ENCODE measurements at places on chromosomes 3 and 15.
A peak's percentile ranks its signal among the peaks of the same experiment; 100 is the strongest.

DNA sequence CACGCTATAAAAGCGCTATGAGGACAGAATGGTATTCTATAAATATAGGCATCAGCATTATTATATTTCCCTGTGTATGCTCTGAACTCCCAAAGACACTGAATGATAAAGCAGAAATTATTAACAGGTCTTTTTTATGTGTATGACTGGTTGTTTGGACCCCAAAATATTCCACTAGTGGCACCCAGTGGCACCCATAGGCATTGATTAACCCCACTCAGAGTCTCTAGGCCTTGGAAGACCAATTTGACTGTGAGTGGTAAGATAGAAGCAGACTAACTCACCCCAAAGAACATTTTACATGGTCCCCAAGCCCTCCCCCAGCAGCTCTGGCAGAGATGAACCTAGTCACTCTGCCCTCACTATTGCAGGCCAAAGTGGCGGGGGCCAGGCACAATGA is 45.4 kb upstream of the UBE2E1 start:
- no peak for DNase-seq

GRCh38 chr3:186318135-186318534 is 43.9 kb downstream of the DGKG start:
- DNase-seq, result no peak

- no peak for DNase-seq
These were observed 290.7 kb downstream of the GBE1 start for GRCh38 chr3:81470524-81471278.

GRCh38 chr3:50050361-50050760 is 38.4 kb upstream of the RBM5 start:
- no peak for DNase-seq

DNA sequence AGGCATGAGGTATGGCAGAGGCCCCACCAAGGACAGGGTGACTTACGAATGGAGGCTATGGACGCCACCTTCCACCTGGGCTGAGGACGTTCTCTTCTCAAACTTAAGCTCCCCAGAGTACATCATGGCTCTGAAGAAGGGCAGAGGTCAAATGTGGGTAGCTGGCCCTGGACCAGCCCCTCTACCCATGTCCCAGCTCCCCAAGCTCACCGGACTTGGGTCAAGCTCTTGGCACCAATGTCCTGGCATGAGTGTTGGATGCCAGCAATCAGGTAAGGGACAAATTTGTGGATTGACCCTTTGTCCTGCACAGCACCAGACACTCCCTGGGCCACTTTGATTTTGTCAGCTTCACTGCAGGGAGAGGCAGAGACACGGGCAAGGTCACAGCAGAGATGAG is 2.5 kb downstream of the NDUFAF3 start:
- no peak for DNase-seq

DNA sequence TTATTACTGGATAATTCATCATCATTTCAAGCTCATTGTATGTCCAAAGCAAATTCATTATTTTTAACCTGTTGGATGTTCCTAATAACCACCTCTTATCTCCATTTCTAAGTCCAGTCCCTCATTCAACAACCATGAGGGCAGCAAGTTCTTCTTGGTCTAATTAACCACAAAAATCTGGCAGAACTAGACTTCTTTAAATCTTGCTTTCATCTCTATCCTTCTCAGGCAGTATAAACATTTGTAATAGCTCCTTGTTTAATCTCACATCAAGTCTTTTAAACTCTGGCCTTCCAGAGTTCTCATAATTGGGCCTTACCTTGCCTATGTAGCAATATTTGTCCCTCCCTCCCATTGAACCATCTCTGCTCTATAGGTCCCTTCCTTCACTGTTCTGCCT is 17.0 kb upstream of the GHSR start:
- DNase-seq, result no peak

DNA sequence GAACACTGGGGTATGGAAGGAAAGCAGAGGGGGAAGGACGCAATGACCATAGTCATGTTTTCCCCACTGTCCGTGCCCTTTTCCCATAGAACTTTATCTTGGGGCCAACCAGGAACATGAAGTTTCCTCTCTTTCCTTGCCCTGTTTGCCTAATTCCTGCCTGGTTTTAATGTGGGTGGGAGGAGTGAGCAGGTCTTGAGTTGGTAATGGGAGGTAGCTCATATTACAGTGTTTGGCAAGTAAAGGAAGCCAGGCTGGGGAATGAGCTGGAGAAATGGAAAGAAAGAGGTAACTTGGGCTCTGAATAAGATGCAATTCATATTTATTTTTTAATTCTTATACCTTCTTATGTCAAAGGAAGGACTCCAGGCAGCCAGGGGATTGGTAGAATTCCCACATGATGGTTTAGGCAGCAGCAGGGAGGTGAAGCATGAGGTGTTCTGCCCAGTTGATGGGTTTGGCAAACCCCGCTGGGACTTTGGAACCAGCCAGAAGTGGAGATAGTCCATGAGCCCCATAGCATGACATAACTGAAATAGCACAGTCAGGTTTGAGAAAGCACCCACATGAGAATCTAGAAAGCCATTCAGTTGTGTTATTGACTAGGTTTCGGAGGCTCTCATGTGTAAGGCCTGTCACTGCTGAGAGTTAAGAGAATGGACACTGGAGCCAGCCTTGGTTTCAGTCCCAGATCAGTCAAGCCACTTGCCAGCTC is 60.0 kb downstream of the CCK start:
- peak; percentile 33 for DNase-seq

- peak; percentile 99 for DNase-seq
These were observed at the start of gene VWA5B2 for GRCh38 chr3:184229394-184230080. VWA5B2 (plus strand) TSS chr3:184229585; CDS start chr3:184230529, 944 bp downstream.

- peak; percentile 81 for DNase-seq
These were observed 10.3 kb upstream of the KIF7 start for GRCh38 chr15:89665449-89666181.

DNA sequence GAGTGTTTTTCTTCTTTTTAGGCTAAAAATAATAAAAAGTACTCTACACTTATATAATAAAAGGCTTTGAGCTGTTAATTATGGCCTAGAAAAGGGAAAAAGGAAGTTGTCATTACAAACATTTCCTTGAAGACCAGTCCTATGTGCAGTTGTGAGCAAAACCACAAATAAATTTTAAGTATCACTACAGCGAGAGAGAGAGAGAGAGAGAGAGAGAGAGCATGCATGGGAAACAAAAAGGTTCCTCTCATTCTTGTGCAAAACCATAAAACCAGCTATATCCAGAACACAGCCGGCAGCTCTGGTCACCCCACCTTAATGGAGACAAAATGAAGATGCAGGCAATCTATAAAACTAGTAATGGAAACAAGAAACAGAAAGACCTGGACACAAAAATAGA is 33.6 kb downstream of the HEG1 start:
- no peak for DNase-seq

GRCh38 chr3:55647670-55648069 is 160.6 kb upstream of the WNT5A start:
- no peak for DNase-seq

GRCh38 chr3:156761007-156761406 is 65.1 kb upstream of the LEKR1 start:
- no peak for DNase-seq

DNA sequence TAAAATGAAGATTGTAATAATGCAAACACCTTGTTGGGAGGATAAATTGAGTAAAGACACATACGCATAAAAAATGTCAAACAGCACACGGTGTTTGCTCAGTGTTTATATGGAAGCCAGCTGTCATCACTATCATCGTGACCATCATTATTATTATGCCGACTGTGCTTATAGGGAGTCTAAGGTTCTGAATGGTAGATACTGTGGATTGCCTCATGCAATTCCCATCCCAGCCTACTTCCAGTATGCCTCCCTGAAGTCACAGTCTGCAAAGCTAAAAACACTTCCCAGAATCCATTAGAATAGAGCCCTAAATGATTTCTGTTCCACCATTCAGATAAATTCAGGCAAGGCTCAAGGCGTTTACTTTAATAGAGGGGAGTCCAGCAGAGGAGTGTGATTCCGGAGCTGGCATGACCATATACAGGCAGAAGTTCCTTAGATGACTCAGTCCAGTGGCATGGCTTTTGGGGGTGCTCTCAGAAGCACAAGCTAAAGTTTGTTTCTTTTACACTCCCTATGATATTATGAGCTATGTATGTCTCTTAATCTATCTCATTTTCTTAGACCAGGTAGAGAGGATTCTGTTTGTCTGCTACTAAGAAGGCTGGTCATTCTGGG is 148.7 kb downstream of the MEX3B start:
- DNase-seq, result no peak

DNA sequence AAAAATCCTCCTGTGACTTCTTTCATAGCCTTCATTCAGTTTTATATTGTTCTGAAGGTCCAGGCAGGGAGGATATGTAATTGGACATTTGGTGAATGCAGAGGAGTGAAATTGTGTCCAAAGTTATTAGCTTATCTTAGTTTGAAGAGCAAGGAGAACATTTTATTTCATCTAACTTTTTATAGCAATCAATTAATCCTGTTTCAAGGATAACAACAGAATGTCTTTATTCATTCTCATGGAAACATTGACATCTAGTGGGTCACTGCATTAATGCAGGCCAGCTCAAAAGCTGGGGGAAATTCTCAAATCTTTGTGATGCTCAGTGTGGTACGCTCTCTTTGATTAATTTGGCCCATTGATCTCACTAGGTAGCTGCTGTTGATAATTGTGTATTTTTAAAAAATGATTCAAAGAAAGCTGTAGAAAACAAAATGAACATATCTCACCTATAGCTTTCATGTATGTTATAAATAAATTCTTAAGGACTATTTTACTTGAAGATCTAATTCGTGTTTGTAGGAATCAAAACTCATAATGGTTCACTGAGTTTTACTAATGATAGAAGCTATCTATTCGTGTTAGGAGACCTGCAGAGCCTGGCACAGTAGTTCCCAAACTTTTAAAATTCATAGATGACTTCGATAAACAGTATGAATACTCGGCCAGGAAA is 150.8 kb upstream of the KCNMB2 start:
- DNase-seq, result peak; percentile 38

GRCh38 chr3:22495241-22495640 is 707.9 kb upstream of the UBE2E2 start:
- DNase-seq, result no peak

DNA sequence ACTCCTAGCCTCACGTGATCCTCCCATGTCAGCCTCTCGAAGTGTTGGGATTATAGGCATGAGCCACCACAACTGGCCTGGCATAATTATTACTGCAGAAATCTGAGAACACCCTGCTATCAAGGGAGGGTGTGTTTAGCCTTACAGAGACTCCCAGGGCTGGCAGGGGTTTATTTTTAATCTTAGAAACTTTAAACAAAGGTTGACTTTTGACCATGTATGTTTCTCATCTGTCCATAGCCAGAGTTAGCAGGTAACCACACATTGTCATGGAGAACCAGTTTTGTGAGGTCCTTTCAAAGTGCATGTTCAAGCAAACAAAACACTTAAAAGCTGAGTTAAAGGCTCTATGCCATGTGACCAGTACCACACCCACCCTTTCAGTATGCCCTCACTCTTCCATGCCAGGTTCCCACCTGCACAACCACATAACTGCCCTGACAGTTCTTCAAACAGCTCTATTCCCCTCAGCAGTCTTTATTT is 11.1 kb downstream of the SIAH2 start:
- no peak for DNase-seq

GRCh38 chr3:60282866-60283265 is 968.4 kb downstream of the FHIT start:
- no peak for DNase-seq

GRCh38 chr15:100565591-100565990 is 36.4 kb downstream of the LINS1 start:
- DNase-seq, result no peak

DNA sequence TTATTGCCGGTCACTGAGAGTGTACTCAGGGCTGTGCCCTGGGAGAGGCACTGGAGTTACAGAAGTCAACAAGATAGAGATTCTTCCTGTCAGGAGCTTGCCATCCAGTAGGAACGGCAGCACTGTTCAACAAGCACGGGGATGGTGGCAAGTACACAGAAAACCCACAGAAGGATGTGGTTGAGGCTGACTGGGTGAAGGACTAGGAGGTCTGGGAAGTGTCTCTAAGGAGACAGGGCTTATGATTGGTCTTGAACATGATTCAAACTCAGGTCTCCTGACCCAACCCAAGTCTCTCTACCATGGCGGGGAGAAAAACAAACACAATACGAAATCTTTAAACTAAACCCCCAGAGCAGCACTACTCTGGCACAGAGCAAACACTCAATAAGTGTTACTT is 37.6 kb downstream of the ERICH6 start:
- DNase-seq, result no peak

GRCh38 chr3:78665776-78666469 is 1101.9 kb downstream of the ROBO1 start:
- DNase-seq, result no peak

DNA sequence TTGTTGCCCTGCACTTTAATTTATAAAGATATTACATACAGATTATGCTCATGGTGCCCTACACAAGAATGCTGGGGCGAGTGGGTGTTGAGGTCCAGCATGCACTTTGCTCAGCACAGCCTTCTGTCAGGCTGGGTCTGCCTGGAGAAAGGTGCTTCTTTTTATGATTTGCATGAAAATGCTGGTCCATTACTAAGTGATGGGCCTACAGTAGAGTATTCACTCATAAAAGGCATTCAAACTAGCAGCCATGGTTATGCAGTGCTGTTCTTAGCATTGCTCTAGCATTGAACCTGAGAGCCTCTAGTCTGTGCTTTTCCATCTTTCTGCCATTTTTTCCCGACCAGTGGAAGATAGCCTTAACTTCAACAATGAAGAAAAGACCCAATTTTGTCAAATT is 12.3 kb downstream of the LNP1 start:
- DNase-seq, result no peak

DNA sequence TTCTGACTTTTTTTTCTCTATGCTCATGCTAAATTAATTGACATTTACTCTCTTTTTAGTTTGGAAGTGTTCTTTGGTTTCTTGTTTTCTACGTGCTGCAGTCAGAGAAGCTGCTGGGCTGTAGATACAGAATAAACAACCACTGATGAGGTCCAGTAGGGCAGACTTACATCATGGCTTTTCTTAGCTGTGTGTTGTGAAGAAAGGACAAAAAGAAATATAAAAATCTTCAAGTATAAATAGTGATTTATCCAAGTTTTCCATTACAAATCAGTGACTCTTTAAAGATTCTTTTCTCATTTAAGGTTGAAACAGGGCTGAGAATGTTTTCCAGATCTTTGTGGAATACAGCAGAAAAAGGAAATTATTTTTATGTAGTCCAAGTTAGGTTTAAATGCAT is 122.2 kb downstream of the CMSS1 start:
- DNase-seq, result no peak

GRCh38 chr3:36032180-36033047 is 347.9 kb upstream of the STAC start:
- DNase-seq, result no peak

DNA sequence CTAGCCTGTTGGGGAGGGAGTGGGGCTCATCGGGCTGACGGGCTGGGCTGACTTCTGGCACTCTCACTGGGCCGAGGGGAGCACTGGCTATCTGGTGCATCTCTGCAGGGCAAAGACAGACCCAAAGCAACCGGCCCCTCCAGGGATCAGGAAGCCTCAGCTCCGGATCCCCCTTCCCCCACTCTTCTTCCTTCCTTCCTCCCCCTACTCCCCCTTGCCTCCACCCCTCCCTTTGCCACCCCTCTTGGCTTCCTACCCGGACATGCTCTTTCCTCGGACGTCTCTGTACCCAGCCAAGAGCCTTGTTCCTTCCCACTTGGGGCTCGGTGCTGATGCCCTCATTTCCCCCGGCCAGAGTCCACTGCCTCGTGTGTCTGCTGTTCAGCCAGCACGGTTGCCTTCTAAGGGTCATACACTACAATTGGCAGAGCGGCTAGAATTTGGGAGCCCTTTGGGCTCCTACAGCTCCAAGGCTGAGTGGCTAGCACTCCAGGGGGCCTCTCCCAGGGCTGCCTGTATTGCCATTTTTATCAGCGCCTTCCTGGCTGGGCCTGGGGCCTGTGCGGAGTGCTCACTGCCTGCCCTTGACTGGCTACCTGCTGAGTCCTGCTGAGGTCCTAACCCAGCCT is 10.9 kb downstream of the SEMA3F start:
- DNase-seq, result no peak
